CD4-positive, alpha-beta T cell treated with Interleukin-10 for 1 hour (primary cell): ENCODE measurements at places on chromosomes 7 and 10.

- no peak for DNase-seq
These were observed 120.1 kb downstream of the SVOPL start for GRCh38 chr7:138581065-138581464.

- DNase-seq = no peak
These were observed 352.7 kb downstream of the DNAJB6 start for GRCh38 chr7:157689269-157690057.

- no peak for DNase-seq
These were observed 338.1 kb upstream of the SEMA3C start for GRCh38 chr7:81256991-81257390.

GRCh38 chr10:60009710-60010383, 103.5 kb upstream of the CCDC6 start:
- no peak for DNase-seq

- peak; percentile 49 for DNase-seq
These were observed 1.7 kb upstream of the PAX2 start for GRCh38 chr10:100743626-100744135.

DNA sequence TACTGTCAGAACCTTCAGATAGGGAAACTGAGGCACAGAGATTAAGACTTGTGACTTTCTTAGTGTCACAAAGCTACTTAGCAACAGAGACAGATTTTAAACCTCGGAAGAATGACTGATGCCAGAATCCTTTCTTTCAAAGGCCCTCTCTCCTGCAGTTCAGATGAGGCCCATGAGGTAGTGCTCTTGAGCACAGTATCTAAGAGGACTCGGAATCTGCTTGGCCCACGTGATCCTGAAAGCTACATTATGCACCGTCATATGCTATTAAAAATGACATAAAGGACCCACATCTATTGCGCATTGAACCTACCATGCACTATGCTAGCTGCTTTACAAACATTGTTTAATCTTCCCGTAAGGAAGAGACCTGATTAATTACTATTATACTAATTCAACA, 355.9 kb downstream of the SFMBT2 start:
- DNase-seq = no peak

DNA sequence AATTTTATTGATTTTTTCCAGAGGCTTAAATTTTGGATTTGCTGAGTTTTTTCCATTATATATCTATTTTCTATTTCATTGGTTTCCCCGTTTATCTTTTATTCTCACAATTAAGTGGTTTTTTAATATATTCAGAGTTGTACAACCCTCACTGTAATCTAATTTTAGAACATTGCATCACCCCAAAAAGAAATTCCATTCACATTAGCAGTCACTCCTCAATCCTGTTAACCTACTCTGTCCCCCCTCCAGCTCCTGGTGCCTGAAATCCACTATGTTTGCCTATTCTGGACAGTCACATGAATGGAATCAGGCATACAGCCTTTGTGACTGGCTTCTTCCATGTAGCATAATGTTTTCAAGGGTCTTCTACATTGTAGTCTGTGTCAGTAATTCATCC, 55.8 kb upstream of the ITGA8 start:
- no peak for DNase-seq

- no peak for DNase-seq
These were observed 167.0 kb downstream of the CTTNBP2 start for GRCh38 chr7:117706210-117706609.

DNA sequence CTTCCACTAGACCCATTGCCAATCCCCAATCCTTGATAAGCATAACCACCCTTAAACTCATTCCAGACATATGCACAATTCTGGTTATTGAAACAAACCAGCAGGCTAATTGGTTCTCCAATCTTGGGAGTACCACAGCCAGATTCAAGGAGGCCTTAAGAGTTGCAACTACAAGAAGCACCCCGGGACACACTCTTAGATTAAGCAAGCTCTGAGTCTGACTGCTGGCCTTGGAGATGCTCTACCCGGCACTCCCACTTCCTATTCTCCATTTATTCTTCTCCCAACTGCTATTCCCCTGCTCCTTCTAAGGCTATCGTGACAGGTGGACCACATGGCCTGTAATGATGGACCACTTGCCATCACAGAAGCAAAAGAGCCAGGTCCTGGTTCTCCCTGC, 40.3 kb downstream of the CYTH3 start:
- DNase-seq = no peak

DNA sequence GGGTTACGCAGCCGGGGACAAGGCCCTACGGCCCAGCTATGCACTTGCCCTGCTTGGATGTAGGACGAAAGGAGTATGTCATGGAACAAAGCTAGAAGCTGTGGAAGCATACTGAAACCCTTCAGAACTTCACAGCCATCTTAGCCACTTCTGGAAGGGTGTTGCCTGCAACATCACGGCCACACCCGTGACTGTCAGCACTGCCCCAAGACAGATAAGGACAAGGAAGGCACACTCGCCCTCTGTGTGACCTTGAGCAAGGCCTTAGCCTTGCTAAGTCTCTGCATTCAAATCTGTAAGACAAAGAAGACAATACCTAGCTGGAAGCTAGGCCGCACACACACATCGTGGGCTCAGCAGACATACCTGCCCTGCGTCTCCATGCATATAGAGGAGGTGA, 352.5 kb upstream of the MGMT start:
- DNase-seq = no peak

GRCh38 chr10:88565072-88565471, 18.0 kb downstream of the RNLS start:
- DNase-seq = peak; percentile 7

DNA sequence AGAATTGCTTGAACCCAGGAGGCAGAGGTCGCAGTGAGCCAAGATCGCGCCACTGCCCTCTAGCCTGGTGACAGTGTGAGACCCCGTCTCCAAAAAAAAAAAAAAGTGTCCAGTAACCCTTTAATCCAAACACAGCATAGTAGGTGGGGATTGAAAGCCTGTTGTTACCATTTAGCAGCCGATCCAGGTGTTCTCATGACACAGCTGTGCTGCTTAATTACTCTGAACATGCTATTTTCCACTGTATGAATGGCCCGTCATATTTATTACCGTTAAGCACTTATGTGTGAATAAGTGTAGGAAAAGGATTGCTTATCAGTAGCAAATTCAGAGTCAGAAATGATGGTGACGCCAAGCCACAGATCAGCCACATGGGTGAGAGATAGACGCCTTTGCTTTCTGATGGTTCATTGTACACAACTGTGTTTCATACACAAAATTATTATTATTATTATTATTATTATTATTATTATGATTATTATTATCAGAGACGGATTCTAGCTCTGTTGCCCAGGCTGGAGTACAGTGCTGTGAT, 11.6 kb upstream of the ORAI2 start:
- DNase-seq = no peak

DNA sequence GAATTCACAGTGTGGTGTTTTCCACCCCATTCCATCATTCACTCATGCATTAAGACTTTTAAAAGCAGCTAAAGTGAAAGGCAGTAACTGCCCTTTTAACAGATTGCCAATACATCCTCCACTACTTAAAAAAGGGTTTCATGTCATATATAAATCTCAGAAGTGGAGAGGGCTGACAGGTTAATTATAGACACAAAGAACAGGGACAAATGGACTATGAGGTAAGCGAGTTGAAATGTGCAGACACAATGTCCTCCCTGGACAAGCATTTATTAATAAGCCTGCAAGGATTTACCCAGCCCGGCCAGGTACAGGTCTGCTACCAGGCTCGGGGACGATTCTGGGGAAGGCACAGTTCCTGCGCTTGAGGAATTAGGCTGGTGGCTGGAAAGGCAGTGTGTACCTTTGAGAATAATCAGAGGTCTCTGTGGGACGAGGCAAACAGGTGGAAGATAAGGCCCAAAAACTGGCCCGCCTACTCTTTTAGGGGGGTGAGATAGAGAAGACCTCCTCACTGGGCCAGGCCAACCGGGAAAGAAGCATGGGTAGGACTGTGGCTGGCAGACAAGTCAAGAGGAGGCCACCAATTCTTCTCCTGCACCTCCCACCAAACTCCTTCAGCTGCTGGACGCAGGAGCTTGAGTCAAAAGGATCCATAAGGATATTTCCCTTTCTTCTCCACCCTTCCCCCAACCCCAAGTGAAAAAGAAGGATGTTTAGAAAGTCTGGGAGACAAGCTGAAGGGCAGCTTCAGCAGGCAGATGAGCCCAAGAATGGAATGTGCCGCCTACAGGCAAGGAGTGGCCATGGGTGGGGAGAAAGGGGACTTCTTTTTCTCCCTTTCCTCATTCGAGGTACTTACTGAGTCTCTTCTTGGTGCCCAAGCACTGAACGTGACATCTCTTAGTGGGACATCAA, 1.5 kb downstream of the PDLIM1 start:
- DNase-seq = no peak

- no peak for DNase-seq
These were observed 30.5 kb downstream of the RGS10 start for GRCh38 chr10:119511828-119512515.

DNA sequence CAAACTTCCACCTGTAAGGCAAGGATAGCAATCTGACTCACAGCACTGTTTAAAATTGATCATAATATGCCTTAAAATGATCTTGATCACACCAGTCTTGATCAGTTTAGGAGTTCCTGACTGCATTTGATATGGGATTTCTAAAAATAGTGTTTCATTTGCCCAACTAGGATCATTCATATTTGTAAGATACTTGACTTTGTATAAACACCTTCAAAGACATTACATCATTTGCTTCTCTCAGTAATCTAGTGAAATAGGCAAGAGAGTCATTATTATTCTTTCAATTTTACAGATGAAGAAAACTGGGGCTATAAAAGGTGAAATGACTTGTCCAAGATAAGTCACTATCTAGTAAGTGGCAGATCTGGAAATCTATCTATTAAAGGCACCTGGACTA, 521.1 kb downstream of the GATA3 start:
- DNase-seq = no peak

DNA sequence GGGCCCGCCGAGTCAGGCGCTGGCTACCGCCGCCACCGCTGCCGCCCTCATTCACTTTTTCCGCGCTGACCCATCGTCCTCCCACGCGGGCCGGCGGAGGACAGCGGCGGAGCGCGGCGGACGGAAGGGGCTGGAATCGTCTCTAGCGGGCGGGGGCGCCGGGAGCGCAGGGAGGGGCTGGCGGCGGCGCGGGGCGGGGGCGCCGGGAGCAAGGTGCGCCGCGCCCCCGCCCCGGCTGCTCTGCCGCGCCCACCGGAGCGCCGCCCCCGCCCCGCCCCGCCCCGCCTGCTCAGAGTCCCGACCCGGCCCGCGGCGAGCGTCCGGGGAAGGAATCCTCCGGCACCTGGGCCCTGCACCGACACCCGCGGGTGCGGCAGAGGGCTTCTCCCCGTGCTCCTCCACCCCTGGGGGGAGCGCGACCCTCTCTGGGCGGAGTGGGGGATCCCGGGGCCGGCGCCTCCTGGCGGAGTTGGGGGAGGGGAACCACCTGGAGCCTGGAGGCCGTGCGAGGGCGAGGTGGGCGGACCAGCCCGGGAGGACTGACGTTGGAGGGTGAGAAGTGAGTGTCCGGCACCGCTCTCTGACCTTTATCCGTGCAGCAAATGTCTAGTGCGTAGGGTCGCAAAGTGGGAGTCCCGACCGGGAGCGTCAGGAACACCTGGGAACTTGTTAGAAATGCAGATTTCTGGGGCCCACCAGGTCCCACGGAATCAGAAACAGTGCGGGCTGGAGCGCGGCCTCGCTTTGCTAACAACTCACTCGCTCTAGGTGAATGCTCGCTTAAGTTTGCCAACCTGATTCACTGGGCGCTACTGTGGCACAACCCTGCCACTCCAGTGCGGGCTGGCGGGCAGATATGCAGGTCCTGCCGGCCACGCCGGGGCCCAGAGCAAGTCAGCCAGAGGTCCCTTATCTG, at the start of gene COBL:
Gene COBL (minus strand): TSS at position 144 of the 916 bp plus-strand sequence. CDS start 176 bp downstream, outside the sequence.
- DNase-seq = no peak

GRCh38 chr7:129006636-129007414, 48.1 kb downstream of the TNPO3 start:
- DNase-seq = no peak

DNA sequence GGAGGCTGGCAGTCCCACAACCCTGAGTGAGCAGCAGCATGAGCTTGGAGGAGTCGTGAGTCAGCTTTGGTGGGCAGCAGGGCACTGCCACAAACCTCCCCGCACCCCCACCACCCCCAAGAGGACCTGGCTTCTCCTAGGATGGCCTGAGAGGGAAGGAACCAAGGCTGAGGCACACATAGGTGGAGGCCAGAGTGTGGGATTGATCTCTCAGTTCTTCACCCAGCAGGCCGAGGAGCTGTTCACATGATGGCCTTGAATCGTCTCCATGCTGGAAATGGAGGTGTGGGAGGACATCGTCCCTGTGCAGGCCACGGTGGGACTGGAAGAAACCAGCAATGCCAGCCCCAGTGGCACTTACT, 17.4 kb upstream of the GDF10 start:
- DNase-seq = no peak

GRCh38 chr7:48096273-48096672, 7.2 kb downstream of the UPP1 start:
- DNase-seq = peak; percentile 28

- no peak for DNase-seq
These were observed 107.7 kb upstream of the FAM20C start for GRCh38 chr7:84633-85020.

DNA sequence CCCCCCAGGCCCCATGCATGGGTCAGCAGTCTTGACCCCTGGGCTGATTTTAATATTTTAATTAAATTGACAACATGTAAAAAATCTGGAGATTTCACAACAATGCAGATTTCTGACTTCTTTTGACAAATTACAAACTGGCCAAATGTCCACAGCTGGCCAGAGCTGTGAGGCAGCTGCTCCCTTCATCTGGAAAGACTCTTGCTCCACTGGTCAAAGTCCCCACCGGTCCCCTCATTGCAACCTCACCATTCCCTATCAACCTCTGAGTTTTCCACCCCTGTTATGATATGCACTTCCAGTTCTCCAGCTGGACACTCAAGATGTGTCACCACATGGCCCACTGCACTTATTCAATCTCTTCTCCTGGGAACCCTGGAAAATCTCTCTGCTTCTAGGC, 266.2 kb downstream of the KCNMA1 start:
- DNase-seq = no peak

- no peak for DNase-seq
These were observed 412.9 kb upstream of the NFE2L3 start for GRCh38 chr7:25739143-25739542.

- no peak for DNase-seq
These were observed 27.4 kb upstream of the ELN start for GRCh38 chr7:74000489-74001149.

- no peak for DNase-seq
These were observed 136.0 kb downstream of the FGFR2 start for GRCh38 chr10:121462281-121462680.

GRCh38 chr10:93346694-93347093, 135.4 kb downstream of the MYOF start:
- DNase-seq = no peak
